Nephron progenitor cell (in vitro differentiated cells): ENCODE measurements at places on chromosomes 2 and 18.

GRCh38 chr2:38700881-38701458, 35.1 kb downstream of the GALM start:
- no peak for DNase-seq

DNA sequence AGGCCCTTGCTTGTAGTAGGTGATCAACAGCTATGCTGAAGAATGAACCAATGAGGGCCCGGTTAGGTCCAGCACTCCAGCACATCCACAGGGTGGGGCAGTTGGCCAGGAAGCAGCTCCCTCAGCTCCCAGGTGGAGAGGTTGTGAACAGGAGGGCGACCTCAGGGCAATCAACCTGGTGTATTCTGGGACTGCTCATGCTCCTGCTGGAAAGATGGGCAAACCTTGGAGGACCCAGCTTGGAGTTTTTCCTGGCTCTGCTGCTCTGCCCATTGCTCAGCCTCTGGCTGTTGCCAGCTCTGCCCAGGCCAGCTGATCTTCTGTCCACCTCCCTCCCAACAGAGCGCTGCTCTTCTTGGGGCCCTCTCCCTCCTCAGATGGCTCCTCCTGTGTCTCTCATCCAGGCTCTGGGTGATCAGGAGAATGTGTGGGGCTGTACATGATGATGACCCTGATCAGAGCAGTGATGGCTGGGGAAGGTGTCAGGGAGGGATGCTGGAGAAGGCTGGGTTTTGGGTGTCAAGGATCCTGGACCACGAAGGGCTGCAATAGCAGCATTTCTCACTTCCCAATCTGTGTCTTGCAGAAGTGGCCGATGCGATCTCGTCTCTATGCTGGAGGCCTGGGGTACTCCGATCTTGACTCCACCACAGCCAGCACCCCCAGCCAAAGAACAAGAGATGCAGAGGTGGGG, 3.4 kb downstream of the TCF23 start:
- no peak for DNase-seq

GRCh38 chr2:102050854-102051391, 59.2 kb downstream of the IL1R2 start:
- no peak for DNase-seq

DNA sequence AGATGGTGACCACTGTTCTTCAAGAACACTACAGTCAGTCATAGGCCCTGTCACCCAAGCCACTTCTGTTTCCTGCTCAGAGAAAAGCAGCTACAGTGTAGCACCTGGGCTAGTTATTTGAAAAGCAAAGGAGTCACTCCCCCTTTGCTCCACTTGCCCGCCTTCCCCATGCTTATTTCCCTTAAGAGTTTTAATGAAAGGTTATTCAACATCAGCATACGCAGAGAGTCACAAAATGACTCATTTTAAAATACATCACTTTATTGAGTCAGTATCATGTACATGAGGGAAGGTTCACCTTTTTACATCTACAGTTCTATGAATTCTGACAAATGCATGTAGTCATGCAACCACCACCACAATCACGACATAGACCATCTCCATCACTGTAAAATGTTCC, 71.3 kb downstream of the TNFRSF11A start:
- DNase-seq: no peak

GRCh38 chr2:207040696-207041095, 101.4 kb downstream of the CPO start:
- no peak for DNase-seq

DNA sequence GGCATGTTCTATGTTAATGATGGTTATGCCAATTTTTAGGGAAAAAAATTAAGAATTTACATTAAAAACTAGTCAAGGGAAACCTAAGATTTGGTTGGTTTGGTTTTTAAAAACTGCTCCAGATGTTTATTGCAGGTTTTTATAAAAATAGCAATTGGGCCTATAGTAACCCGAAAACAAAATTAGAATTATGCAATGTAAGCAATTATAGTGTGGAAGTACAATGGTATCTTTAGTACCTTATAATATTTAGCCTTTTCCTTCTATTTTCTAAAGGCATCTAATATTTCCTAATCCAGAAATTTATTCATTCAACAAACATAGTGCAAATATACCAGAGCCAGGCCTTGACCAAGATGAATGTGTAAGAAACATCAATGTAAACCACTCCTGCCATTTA, 27.3 kb downstream of the CACNB4 start:
- no peak for DNase-seq

GRCh38 chr2:64763126-64763525, 109.4 kb upstream of the SERTAD2 start:
- no peak for DNase-seq

GRCh38 chr2:234436482-234436837, 60.4 kb downstream of the ARL4C start:
- DNase-seq: no peak

- DNase-seq: no peak
These were observed 26.4 kb upstream of the COPS8 start for GRCh38 chr2:237059155-237059875.

GRCh38 chr2:43676322-43677050, at the start of gene C1GALT1C1L:
TSS of gene C1GALT1C1L (minus strand) at chr2:43676429. CDS start at chr2:43676322, 107 bp downstream.
- no peak for DNase-seq

GRCh38 chr2:222690564-222691200, 19.2 kb downstream of the MOGAT1 start:
- DNase-seq: peak; percentile 83

DNA sequence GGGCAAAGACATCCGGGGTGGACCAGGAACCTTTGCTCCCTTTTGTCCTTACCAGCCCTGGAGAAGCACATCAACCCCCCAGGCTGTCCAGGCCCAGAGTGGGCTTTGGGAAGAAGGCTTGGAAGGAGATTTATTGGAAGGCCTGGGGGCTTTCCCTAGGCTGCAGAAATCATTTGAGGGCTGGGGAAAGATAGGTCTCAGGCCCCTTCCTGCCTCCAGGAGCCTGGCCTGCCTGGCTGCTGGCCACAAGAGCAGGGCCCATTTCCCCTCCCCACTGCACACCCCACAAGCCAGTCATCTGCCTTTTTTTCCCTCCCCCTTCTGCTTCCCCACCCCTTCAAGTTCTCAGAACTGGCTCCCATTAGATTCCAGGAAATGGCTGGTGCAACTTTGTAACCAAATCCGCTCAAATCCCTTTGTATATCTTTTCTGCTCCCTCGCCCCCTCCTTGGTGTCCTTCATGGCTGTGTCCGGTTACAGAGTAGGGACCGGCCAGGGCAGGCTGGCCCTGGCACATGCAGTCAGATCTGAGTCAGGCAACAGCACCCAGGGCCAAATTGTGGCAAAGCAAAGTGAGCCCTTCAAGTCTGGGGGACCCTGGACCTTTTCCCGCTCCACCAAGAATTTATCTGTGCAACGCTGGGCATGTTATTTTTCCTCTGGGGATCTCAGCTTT, 20.8 kb upstream of the TNP1 start:
- peak; percentile 12 for DNase-seq

GRCh38 chr2:8427211-8427610, 254.6 kb upstream of the ID2 start:
- no peak for DNase-seq

- DNase-seq: no peak
These were observed 74.8 kb downstream of the DYSF start for GRCh38 chr2:71528131-71528591.

- DNase-seq: no peak
These were observed 151.0 kb downstream of the OSR1 start for GRCh38 chr2:19207452-19207851.

GRCh38 chr18:26059357-26059756, 31.1 kb downstream of the SS18 start:
- no peak for DNase-seq

GRCh38 chr2:75241696-75242095, 42.4 kb upstream of the TACR1 start:
- no peak for DNase-seq

DNA sequence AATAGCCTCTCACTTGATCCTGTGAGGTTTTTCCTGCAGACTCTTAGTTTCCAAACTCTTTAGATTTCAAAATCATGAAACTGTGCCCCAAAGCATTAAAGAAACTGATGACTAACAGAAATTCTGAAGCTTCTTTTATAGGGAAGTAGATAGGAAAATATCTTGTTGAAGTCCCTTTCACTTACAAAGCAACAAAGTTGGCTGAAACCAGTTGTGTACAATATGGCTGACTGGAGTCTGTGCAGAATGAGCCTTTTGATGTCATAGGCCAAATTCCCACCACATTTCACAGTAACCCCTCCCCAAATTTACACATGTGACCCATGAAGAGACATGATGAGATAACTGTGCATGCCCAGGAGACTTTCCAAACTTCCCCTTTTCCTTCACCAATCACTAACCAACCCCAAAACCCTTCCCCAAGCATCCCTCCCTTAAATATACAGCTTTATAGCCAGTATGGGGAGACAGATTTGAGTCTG, 61.7 kb upstream of the NCK2 start:
- no peak for DNase-seq

GRCh38 chr2:216583147-216583546, 50.1 kb upstream of the IGFBP2 start:
- DNase-seq: no peak
